ENCODE measurements at places on chromosomes 6 and 20. TPM values are rescaled to one million over a fixed set of nuclear protein-coding genes. Genes with fewer than 3 reads are reported as not detected.

DNA sequence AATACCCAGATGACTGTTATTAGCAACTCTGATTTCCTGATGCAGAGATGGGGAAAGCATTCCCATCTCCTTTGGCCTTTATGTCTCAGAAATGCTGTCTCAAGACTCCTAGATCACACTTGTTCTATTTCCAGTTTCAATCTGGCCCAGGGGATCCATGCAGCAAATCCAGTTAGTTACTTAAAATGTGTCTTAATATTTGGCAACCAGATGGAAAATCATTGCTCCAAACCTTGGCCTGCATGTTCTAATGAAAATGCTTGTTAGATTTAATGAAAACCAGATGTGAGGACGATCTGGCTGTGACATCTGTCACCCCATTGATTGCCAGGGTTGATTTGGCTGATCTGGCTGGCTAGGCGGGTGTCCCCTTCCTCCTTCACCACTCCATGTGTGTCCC is 125.2 kb downstream of the TSHZ2 start:
- no peak for DNase-seq

DNA sequence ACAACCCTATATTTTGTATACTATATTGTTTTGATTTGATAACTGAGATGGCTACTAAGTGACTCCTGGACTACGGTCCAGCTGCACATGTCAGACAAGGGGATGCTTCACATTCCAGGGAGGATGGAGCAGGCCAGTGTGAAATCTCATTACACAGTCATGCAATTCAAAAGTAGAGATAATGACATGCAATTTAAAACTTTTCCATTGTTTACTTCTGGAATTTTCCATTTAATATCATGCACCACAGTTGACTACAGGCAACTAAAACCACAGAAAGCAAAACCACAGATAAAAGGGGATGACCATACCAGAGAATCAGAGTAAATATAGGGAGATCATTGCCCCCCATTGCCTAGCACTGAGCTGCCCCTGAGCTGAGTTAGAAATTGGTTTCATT is 366.4 kb downstream of the BTBD9 start:
- DNase-seq: no peak

- no peak for DNase-seq
These were observed 16.7 kb downstream of the HMGN4 start for GRCh38 chr6:26554697-26555504.

DNA sequence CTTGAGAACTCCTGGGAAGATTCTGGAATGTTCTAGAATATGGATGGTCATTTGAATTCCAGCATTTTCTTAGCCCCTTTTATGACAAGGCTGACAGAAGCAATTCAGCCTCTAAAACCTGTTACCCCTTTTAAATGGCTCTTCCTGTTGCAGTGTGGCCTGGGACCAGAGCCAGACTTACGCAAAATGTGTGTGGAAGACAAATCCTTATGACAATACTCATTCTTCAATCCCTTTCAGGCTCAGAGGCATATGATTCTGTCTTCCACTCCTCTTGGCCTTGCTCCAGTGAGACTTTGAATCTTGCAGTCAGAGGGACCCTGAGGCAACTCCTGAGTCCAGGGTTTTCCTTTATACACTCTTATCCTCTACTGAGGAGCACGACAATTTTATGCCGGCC is 287.0 kb downstream of the CLIC5 start:
- no peak for DNase-seq

- DNase-seq: no peak
These were observed 604.4 kb upstream of the NOX3 start for GRCh38 chr6:156060013-156060412.

- DNase-seq: no peak
These were observed 17.4 kb downstream of the ITPR3 start for GRCh38 chr6:33638556-33638955.

- no peak for DNase-seq
These were observed 140.9 kb downstream of the EYS start for GRCh38 chr6:65566117-65566516.

GRCh38 chr20:10260316-10260715 is 41.7 kb downstream of the SNAP25 start:
- no peak for DNase-seq

DNA sequence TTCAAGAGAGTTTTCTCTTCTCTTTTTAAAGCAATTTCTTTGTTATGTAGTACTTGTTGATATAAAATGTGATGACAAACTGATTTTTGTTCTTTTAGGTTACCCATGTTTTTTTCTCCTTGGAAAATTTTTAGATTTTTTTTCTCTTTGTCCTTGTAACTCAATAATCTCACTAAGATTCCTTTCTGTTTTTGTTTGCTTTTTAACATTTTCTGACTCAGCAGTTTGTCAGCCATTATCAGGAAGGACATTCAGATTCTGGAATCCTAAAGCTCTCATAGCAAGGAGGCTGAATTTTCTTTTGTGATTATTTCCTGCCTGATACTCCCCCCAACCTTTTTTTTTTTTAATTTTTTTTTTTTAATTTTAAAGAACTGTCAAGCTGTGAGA is 75.2 kb upstream of the CITED2 start:
- no peak for DNase-seq

The GPX5 gene
- polyA plus RNA-seq: not detected

The APMAP gene
- 108 TPM for polyA plus RNA-seq

The GLYATL3 gene
- polyA plus RNA-seq: not detected

The FAM83B gene
- 8.5 TPM for polyA plus RNA-seq

The PGBD1 gene
- polyA plus RNA-seq: 9.8 TPM

The SCRT2 gene
- 0.06 TPM for polyA plus RNA-seq
